ENCODE measurements at places on chromosomes 3 and 15.

DNA sequence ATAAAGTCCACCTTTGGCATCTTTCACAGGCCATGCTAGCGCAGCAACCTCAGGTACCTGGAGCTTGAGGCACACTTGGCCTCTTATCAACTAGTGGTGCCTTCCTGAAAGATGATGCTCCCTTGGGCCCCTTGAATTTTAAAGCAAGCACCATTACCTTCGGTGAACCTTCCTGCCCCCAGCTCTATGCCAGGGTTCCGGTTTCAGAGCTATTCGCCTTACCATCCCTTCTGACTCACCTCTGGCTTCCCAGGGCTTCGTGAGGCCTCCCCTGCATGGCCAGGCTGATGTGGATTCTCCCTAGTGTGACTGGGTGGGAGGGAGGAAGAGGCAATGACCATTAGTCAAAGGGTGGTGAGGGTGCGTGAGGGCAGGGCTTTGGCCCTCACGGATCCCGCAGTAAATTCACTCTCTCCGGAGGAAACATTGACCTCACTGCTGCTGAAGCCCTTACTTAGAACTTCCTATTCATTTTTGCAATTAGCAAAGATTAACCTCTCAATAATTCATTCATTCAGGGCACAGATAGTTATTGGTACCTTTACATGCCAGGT is 16.3 kb downstream of the BHLHE40 start:
- no peak for DNase-seq

- no peak for DNase-seq
Measured at GRCh38 chr3:59734061-59734460, 684.2 kb upstream of the CFAP20DC start.

DNA sequence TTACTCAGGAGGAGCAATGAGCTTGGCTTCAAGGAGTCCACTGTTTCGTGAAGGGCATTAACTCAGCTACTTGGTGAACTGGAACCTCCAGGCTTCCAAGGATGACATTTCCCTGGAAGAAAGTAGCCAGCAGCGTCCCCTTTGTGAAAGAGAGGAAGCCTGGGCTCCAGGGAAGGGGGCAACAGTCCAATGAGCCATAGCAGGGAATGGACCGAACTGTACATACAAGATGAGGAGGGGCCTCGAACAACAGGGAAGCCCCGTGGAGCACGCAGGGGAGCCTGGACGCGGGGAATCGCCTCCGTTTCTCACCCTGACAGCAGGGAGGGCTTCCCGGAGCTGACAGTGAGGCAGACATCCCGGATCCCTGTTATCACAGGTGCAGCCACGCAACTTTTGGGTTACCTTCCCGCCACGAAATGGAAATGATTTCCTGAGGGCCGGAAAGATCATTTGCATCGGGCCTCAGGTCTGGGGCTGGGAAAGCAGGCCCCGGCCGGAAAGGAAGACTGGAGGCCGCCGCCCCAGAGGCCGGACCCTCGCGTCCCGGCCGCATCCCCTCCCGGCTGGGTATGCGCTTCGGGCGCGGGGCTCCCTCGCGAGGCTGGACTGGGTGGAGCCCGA is 475 bp upstream of the SPINT1 start:
- no peak for DNase-seq

GRCh38 chr15:88100181-88100580 is 156.4 kb downstream of the NTRK3 start:
- DNase-seq = no peak

GRCh38 chr15:81466741-81467140 is 92.7 kb upstream of the TMC3 start:
- DNase-seq = no peak

DNA sequence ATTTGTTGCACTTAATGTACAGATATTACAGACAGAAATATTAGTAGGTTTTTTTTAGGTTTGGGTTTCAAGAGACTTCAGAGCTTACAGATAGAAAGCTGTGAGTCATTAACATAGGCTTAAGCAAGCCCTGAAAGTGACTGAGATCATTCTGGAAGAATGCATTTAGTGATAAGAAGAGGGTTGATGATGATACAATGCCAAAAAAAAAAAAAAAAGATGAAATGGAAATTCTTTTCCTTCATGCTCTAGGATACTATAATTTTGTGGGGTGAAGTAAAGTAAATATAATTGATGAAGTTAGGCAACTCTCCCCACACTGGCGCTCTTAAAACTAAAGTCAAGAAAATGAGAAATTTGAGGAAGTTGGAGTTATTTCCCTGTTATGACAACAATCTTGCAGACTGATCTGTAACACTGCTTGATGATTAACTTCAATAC is 169.4 kb upstream of the ZNF385D start:
- DNase-seq = peak; percentile 85

- no peak for DNase-seq
Measured at GRCh38 chr3:4672725-4673275, 179.7 kb downstream of the ITPR1 start.

- DNase-seq = peak; percentile 47
Measured at GRCh38 chr15:71011503-71012155, 103.6 kb upstream of the THSD4 start.

DNA sequence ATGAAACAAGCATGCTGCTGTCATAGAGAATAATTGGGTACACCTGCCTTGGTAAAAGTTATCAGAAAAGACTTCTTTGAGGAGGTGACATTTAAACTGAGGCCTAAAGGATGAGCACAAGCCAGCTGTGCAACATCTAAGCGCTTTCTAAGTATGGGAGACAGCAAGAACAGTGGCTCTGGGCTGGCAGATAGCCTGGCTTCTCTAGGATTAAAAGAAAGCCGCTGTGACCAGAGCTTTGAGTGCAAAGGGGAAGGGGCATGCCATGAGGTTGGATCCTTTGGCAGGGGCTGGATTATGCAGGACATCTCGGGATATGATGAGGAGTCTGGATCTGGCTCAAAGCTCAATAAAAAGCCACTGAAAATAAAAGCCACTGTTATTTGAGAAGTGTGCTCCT is 99.2 kb downstream of the FBN1 start:
- DNase-seq = no peak

GRCh38 chr3:188187053-188187452 is 33.1 kb downstream of the LPP start:
- no peak for DNase-seq

DNA sequence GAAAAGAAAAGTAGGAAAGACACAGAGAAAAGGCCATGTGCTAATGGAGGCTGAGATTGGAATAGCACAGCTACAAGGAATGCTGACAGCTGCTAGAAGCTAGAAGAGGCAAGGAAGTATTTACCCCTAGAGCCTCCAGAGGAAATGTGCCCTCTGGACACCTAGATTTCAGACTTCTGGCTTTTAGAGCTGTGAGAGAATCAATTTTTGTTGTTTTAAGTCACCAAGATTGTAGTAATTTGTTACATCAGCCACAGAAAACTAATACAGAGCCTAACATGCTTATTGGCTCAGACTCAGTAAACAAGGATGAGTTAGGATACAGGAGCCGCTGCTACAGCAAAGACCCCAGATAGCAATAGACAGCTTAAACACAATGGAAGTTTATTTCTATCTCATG is 33.1 kb upstream of the GLCE start:
- DNase-seq = no peak

DNA sequence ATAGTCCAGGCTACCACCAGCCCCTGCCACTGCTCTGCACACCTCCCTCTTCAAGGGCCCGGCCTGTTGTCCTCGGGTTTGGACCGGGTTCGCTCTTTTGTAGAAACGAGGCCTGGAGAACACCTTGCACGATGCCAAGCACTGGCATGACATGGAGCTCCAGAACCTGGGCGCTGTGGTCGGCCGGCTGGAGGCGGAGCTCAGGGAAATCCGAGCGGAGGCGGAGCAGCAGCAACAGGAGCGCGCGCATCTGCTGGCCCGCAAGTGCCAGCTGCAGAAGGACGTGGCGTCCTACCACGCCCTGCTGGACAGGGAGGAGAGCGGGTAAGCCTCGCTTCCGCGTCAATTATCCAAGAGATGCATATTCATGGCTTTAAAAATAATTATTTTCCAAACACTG is 72.4 kb downstream of the BFSP2 start:
- no peak for DNase-seq

- no peak for DNase-seq
Measured at GRCh38 chr3:132925256-132925930, 112.8 kb upstream of the TMEM108 start.

DNA sequence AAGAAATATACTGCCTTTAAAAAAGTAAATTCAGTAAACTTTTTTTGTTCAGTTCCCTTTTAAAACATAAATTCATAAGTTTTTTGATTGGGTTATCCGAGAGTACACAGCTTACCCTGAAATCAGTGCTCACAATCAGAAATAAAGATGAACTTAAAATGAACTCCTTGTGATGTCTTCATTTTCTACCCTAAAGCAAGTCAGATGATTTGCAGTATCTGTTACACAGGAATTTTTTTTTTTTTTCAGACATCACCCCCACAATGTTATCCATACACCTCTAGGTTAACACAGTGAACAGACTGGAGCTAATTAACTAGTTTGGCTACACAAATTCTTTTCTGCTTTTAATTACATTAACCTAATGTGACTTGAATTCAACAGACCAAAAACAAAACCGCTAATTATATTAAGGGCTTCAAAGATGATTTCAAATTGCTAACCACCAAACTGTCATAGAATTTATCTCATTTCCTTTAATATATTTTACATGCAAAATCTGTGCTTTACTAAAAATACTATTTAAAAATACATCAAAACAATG is 1042.0 kb downstream of the ROBO1 start:
- no peak for DNase-seq

DNA sequence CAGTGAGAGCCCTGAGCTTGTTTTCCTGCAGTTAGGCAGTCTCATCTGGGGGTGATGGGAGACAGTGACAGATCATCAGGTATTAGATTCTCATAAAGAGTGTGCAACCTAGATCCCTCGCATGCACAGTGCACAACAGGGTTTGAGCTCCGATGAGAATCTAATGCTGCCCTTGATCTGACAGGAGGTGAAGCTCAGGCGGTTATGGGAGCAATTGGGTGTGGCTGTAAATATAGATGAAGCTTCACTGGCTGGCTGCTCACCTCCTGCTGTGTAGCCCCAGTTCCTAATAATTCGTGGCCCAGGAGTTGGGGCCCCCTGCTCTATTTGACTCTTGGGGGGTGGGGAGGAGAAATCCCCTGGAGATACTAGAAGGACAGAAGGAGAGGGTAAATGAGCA is 309.4 kb upstream of the STT3B start:
- no peak for DNase-seq

GRCh38 chr3:126618021-126618420 is 36.9 kb downstream of the TXNRD3 start:
- DNase-seq = no peak

DNA sequence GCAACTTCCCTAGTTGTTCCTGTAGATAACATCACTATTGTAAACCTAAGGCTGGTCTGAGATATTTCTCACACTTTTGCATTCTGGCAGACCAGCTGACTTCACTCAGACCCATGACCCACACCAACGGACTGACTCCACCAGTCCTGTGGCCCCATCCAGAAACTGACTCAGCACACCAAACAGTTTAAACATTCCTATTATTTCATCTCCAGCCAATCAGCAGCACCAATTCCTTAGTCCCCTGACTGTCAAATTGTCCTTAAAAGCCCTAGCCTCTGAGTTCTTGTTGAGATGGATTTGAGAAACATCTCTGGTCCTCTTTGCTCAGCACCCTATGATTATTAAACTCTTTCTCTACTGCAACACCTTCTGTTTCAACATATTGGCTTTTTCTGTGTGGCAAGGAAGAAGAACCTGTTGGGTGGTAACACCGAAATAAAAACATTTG is 12.2 kb upstream of the IDH2 start:
- DNase-seq = no peak

- DNase-seq = no peak
Measured at GRCh38 chr3:63450634-63451363, 172.7 kb downstream of the SYNPR start.

DNA sequence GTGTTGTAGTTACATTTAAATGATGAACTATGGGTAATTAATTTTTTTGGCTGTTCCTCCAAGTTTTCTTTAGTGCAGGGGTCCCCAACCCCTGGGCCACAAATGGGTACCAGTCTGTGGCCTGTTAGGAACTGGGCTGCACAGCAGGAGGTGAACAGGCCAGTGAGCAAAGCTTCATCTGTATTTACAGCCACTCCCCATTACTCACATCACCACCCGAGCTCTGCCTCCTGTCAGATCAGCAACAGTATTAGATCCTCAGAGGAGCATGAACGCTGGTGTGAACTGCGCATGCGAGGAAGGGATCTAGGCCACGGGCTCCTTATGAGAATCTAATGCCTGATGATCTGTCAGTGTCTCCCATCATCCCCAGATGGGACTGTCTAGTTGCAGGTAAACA is 75.9 kb upstream of the RPL35A start:
- no peak for DNase-seq

DNA sequence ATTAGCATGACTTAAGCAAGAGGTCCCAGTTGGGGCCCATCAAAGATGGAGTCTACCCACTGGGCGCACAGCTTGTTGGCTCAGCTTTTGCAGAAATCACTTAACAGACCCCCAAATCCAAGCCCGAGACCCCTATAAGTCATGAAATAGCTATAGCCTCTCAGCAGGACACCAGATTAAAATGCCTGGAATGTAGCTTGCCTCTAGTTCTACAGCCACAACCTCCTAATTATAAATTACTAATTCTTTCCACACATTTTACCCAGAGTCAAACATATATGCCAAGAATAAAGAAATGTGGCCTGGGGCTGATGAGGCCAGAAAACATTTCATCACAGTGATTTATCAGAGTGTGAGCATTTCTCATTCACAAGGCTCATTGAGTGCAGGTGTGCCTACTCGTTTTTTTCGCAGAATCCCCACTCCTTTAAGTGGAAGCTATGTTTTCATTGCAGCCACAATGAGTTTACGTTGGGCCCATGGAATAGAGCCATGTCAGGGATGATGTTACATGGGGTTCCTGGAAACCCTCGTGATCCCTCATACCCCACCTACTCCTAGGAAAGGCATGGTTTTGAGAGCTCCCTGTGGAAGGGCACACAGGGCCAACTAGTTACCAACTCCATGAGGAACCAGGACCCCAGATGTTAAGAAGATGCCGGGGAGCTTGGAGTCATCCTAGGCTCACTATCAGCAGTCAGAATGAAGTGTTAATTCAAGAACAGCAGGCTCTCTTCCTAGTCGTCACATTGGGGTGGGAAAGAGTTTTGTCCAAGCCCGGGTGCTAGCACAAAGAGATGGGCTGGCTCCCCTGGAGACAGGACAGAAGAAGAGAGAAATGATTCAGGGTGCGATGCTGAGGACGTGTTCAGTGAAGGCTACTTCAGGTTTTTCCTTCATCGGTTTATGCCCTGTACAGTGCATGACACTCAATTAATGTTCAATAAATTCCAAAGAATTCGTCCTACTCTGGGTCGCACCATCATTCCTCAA is 90.2 kb upstream of the ABHD17C start:
- DNase-seq = peak; percentile 77

- no peak for DNase-seq
Measured at GRCh38 chr3:197375001-197375441, 76.6 kb upstream of the DLG1 start.

- no peak for DNase-seq
Measured at GRCh38 chr3:128503164-128503651, 10.2 kb upstream of the GATA2 start.

GRCh38 chr3:46737329-46737731 is 19.7 kb upstream of the PRSS50 start:
- no peak for DNase-seq

- no peak for DNase-seq
Measured at GRCh38 chr3:129118745-129119144, 2.9 kb downstream of the RAB43 start.

GRCh38 chr3:60192297-60193114 is 1058.7 kb downstream of the FHIT start:
- DNase-seq = no peak
